ENCODE measurements at places on chromosomes 12 and 14.

- no peak for DNase-seq
Measured at GRCh38 chr12:18429366-18429765, 168.0 kb downstream of the PIK3C2G start.

DNA sequence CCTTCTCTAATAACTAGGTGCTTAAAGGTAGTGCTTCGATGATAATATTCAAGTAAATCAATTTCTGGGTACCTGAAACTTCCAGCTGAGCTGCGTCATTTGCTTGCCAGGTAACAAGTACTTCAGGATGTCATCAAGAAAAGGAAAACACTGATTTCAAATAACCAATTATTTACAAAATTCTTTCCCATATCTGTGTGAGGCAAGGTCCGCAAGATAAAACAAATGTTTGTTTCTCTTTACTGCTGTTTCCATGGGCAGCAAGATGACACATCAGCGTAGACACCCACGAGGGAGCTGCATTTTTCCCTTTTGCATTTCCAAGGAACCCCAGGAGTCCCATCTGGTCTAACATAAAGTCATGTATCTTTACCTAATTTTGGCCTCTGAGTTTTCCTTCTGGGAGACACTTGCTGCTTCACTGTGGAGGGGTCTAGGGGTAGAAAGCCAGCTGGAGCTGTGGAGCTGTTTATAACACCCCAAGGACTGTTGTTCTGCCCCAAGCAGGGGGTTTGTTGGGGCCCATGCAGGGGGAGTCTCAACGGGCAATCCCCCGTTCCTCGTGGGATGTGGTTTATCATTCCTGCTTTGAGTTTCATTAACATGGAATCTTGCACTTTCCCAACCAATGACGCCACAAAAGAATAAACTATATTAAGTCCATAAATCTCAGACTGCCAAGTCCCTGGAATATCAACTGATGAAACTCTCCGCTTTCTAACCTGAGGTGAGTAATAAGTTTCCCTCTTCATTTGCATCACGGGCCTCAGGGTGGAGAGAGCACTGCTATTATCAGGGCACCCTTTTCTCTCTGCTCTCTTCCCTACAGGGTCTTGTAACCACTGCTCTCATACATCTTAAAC is 112.8 kb upstream of the PELI2 start:
- DNase-seq = no peak

DNA sequence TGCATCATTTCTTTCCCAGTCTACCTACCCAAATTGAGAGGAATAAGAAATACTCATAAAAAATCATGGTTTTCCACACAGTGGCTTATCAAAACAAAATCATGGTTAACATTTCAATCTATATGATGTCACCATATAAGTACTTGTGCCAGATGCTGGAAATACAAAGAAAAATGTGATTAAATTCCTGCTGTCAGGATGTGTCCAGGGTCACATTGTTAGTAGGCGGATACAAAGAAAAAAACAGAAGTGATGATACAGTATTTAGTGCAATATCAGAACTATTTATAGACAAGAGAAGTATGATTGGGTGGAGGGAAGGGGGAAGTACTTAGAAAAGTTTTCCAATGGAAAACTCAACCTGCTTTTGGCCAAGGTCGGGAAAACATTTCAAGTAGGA is 47.0 kb upstream of the OR6J1 start:
- DNase-seq = no peak

DNA sequence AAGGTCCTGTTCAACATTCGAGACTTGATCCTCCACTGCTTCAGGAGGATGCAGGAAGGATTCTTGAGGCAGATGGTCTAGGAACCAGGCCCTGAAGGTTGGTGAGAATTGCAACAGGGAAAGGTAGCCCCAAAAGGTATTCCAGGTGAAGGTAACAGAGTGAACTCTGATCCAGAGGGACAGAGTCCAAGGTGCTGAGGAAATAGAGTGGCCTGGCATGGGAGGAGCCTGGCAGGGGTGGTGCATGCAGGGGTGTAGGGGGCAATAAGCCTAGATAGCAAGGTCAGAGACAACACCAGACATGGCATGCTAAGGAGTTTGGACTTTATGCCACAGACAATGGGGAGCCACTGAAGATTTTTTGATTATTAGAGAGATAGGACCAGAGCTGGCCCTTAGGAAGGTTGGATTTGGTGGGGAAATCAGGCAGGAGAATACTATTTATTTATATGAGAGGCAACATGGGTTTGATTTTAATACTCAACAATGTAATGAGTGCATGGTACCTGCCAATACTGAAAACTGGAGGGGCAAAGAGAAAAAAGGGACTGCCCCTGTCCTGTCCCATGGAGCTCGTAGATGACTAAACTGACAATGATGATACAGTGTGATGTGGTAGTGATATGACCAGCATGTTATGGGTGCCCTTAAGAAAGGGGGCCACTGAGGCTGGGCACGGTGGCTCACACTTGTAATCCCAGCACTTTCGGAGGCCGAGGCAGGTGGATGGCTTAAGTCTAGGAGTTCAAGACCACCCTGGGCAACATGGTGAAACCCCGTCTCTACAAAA is 50.5 kb upstream of the TMED10 start:
- no peak for DNase-seq

DNA sequence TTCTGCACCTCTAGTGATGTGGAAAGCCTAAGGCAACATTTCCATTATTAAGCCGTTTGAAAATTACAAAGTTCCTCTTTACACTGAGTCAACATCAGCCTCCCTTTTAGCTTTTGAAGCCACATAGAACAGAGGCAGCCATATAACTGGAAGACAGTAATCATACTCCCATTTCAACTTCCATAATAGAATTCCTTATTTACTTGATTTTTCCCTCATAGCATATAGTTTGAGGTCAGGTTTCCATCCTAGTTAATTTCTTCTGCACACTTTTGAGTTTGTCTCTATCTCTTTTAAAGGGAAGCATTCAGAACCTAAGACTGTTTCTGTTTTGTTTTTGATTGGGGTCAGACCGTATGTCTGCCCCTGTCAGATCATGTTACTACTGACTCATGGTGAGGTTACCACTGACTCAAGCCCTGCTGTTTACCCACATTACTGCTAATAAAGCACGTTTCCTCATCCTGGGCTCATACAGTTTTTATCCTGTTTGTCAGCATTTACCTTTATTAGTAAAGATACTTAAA is 161.0 kb downstream of the SLC38A4 start:
- DNase-seq = no peak

DNA sequence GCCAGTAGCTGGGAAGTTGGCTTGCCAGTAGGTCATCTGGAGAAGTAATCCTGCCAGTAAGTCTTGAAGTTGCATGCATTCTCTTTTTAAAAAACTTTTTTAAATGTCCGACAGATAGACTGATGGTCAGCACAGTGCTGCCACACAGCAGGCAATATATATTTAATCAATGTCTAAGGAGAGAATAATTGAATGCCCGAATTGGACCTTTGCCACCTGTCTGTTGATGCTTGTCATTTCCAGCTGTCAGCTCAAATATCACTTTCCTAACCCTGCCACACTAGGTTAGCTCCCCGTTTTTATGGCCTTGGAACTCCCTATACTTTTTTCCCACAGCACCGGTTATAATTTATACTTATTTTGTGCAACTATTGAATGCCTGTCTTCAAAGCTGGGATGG is 2.1 kb upstream of the SLC15A4 start:
- no peak for DNase-seq
